ENCODE measurements at places on chromosomes 12 and 14.

- DNase-seq: no peak
Measured at GRCh38 chr14:67943947-67944346, 124.4 kb downstream of the RAD51B start.

- DNase-seq: no peak
Measured at GRCh38 chr14:70186900-70187451, 1.8 kb downstream of the SLC8A3 start.

GRCh38 chr14:32620303-32620702 is 291.2 kb downstream of the AKAP6 start:
- DNase-seq: no peak

DNA sequence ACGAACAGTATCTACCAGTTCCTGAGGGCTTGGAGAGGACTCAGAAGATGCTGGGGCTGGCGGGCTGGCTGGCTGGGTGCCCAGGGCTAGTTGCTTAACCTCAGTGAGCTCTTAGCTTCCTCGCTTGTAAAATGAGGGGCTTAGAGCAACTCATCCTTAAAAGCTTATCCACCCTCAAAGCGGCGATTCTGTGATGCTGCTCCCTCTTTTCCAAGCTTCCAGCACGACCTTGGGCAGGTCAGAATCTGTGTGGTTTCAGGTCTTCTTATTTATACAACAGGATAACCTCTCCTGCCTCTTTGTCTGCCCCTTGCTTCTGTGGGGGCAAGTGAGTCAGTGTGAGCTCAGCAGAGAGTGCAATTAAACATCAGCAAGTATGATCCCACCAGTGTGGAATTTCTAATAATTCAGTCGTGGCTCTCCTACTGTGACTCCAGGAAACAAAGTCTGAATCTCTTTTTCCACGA is 281.8 kb downstream of the KSR2 start:
- peak; percentile 69 for DNase-seq

DNA sequence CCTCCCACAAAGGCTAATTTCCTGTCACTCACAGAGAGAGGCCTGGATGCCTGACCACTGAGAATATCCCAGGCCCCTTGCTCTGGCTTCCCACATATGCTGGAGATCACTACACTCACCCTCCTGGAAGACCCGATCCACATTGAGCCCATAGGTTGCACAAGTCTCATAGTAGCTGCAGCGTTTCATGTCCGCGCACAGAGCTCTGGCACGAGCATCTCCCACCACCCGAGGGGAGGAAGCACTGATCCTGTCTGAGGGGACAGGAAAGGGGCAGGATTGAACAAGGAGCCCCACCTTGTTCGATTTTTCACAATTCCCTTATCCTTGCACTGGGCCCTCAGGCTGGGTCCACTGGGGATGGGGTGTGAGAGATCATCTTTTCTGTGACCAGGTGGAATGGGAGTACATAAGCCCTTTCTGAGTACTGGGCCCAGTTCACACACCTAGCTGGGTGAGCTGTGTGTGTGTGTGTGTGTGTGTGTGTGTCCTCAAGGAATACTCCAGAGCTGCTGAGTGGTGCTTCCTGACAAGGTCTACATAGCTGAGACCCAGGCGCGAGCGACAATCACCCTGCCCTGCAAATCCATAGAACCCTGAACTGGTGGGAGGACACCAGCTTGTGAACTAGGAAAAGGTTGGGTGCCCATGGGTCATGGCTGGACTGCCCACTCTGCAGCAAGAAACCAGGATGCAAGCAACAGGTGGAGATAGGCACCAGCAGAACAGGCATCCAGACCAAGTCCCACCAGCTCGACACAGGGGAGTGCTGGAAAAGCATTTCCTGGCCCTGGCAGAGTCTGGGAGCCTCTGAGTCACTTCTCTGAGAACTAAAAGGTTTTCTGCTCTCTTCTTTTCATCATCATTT is 5.6 kb downstream of the AGAP2 start:
- DNase-seq: no peak

- no peak for DNase-seq
Measured at GRCh38 chr14:56813143-56813551, 2.9 kb upstream of the OTX2 start.

DNA sequence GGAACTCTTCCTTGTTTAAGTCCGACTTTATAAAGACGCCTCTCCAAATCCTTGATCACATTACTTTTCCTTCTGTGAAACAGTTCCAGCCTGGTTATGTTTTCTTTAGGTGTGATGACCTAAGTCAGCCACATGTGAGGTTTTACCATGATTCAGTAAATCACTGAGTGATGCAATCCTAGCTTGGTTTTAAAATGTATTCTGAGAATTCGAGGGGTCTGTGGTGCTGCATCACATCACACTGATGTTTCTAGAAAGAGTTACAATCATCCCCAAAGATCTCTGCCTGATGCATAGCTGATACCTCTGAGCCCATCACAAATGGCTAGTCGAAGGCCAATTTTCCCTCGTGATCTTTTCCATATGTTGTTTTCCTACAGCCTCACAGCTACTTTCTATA is 152.7 kb downstream of the ANO2 start:
- DNase-seq: no peak

DNA sequence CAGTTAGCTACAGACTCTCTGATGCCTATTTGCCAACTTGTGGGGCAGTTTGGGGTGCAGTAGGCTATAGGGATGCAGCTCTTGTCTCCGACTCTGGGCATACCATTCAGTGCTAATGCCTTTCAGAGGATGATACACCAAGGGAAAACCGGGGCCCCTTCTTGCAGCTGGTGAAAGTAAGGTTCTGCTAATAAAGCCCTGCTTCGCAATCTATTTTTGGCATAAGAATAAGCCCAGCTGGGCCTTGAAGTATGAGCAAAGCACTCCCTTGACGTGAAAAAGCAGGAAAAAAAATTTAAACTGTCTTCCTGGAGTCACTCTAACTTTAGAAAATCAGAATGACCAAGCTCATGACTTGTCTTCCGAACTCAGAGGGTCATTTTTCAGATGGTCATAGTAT is 124.1 kb upstream of the RBM19 start:
- DNase-seq: no peak

DNA sequence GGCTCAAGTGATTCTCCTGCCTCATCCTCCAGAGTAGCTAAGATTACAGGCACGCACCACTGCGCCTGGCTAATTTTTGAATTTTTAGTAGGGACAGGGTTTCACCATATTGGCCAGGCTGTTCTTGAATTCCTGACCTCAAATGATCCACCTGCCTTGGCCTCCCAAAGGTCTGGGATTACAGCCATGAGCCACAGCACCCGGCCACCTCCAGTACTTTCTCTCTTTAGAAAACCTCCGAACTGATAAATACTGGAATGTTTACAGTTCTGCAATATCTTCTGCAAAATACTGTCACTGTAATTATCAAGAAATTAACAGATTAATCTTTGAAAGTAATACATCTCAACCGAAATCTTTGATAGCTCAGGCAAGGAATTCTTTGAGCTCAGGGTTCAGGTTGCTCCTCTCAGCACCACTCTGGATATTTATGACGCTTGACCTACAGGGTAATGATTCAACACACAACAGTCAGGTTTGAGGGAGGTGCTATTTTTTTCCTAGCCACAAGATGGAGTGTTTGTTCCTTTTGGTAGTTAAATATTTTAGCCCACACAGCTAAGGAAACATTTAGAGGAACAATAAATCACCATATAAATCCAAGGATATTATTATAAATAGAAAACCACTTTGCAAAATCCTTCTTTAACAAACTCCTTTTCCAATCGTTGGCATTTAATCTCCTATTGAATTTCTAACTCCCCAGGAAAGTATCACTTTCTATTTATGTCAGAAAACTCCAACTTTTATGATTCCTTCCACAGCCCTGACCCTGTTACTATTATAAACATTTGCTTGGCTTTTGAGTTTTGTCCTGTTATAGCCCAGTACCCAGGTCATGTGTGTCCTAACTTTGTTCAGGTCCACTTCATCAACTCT is 48.6 kb upstream of the GTF2A1 start:
- DNase-seq: no peak

DNA sequence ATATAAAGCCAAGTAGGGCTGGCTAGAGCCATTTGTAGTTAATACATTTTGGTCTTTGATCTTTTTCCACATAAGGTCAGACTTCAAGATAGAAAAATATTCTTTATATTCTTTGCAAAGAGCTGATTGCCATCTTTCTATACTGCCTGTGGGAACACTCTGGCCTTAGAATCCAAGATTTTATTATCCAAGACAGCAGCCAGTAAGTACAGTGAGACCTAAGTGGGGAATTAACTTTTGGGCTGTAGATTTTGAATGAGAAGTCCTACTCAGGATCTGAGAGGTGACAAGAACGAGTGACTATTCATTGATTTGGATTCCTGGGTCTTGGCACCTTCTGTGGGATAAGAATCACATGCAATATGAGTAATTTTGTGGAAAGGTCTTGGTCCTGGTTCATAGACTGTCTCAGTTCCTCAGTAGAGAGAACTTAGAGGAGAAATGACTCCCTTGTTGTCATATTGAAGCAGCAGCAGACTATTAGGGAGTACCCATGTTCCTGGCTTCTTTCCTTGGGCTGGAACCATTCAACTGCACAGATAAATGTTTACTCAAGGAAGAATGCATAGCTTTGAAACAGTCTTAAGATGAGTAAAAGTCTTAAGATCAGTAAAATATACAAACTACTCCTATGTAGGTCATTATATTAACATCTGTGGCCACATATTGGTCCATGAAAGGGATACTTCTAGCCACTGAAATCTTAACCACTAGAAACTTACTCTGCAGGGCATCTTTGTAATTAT is 353.8 kb downstream of the RAD51B start:
- DNase-seq: no peak

- no peak for DNase-seq
Measured at GRCh38 chr12:2333491-2334195, 280.9 kb downstream of the CACNA1C start.

Data from RWPE2 (cell line).